ENCODE measurements at places on chromosomes 11 and 22.

DNA sequence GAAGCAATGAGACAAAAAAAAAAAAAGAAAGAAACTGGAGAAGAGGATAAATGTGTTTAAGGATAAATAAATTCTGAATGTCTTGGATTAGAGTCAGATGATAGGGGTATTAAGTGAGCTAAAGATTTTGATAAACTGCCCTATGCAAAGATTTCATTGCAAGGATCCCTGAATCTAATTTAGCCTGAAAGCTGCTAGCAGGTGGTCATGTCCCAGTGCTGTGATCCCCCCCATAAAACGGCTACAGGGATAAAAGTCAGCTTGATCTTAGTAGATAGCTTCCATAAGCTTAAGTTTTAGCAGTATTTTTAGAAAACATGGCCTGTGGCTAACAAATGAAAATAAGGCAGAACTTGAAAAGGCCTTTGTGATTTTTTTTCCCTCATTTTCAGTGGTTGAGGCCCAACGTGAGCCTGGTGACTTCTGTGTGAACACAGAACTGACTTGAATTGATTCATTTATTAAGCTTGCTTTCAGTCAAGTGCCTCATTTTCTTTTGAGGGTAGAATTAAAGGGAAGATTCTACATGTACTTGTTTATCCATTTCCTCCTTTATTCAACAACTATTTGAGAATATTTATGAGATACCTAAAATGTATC lies 44.5 kb downstream of the CD44 start:
- no peak for DNase-seq

- DNase-seq, result no peak
These were observed 57.7 kb upstream of the SORL1-AS1 start for GRCh38 chr11:121510438-121510837.

DNA sequence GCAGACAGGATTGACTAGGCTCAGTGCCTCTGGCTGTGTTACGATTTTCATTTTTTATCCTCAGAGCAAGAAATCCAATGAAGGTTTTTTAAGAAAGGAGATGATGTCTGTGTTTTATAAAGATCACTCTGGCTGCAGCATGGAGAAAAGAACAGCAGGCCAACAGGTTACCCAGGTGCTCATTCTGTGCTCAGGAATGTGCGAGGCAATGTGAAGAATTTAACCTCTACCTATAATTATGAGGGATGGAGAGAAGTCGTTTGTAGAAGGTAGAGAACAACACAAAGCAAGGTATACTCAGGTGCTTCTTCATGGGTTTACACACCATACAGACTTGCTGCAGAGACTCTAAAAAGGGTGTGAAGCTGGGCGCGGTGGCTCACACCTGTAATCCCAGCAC lies 10.0 kb upstream of the RTCB start:
- DNase-seq, result no peak

GRCh38 chr22:31244046-31244942 lies 32.2 kb downstream of the LIMK2 start:
- DNase-seq, result peak; percentile 48

DNA sequence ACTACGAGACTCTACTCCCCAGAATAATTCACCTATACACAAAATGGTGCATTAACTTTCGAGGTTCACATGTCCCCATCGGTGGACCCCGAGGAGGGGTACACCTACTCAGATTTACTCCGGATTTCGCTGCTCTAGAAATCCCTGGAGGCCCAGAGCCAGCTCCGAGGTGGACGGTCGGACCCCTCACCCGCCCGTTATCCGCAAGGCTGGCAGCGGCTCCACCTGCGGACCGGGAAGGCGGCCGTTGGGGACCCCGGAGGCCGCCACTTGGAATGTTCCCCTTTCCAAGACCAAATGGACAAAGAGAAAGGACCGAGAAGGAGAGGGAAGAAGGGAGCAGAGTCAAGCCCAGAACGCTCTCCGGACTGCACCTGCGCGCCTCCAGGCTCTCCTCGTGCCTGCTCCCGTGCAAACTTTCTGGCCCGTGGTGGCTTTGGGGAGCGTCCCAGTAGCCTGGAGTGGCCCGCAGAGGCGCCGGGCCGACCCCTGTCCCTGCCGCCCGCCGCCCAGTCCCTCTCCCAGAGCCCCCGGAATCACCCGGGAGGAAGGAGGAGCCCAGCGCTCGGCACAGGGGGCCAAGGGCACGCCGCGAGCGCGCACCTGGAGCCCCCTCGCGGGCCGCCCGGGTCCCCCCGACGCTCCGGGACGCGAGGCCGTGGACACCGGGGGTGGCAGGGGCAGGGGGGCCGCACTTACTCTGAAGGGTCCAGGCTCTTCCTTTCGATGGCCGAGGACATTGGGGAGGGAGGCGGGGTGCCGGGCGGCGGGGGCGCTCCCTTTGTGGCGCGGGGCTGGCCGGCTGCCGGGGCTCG lies 23.0 kb downstream of the LMO2 start:
- no peak for DNase-seq

DNA sequence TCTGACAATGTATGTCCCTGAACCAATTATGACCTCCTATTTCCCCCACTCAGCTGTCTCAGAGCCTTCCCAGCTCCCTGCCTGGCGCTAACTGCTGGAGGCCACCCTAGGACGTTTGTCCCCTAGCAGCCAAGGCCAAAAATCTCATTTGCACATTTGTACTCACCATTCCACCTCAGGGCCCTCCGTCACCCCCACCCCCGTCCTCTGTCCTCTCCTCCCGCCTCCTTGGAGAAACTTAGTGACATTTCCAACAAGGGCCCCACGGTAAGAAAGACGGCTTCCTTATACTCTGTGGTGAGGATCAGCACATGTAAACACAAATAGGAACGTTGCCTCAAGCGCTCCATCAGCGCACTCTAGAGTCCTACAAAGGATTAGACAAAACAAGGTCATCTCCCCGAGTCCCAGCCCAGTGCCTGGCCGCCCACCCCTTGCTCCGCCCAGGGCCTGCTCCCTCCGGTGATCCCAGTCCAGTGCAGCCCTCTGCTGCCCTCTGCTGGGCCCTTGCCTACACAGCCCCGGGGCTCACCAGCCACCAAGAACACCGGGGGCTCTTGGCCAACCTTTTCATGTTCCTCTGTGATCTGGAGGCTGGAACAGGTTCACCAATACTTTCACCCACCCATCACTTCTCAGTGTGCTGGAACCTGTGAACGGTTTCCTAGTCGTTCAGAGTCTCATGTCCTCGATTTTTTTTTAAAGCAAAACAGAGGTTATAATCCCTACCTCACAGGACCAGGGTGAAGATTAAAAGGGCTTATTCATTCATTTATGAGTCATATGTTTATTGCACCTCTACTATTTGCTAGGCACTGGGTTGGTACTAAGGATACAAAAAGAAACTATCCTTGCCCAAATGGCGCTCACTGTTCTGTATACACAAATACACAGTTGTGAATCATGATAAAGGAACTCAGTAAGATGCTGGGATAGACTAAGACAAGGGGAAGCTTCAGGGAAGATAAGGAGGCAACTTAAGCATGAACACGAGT lies 15.3 kb upstream of the CTR9 start:
- peak; percentile 83 for DNase-seq

GRCh38 chr11:130022799-130023198 lies 20.2 kb upstream of the PRDM10 start:
- DNase-seq, result no peak

DNA sequence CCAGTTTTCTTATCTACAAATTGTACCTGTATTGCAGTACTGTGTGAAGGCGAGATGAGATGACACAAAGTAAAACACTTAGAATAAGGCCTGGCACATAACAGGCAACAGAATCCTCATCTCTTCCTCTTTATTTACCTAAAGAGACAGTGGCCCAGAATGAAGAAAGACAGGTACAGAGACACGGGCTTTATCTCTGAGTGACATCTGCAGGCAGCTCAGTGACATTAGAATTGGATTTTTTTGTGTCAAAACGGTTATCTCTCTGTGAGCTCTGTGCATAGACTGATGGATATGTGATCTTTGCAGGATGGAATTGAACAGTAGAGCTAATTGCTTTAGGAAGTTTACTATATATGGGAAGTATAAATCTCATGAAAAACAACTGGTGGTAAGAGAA lies 36.2 kb upstream of the TRPC6 start:
- DNase-seq, result no peak

DNA sequence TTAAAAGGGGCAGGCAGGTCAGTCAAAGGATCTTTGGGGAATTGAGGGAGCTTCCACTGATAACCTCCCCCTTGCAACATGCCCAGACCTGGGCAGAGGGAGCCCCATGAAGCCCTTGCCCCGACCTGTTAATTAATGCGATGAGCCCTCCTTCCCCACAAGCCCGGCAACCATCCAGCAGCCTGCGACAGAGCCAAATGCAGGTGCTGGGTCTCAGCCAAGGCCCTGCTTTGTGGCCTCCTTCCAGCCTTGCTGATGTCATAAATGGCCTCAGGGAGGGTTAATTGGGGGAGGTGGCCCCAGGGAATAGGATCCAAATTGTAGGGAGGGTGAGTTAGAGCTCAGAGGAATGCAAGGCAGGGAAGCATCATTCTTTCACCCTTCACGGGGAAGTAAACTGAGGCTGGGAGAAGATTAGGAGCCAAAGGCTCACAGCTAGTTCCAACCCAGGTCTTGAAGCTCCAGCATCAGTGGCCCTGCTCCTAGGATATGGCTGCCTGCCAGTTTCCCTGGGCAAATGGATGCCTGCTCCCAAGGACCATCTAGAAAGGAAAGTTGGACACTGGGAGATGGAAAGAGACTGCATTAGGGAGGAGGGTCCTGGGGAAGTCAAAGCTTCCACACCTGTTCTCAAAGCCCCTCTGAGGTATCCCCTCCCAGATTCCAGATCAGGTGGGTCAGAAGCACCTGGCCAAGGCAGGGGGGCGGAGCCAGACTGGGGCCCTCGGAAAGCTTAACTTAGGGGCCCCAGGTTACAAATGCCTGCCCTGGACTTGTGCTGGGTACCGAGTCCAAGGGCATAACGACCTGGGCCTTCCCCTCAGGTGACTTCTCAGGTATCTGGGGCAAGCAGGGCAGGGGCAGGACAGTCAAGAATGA lies 34.1 kb downstream of the LMO1 start:
- no peak for DNase-seq

- DNase-seq, result no peak
These were observed 1.9 kb downstream of the TIGD3 start for GRCh38 chr11:65356394-65356972.

DNA sequence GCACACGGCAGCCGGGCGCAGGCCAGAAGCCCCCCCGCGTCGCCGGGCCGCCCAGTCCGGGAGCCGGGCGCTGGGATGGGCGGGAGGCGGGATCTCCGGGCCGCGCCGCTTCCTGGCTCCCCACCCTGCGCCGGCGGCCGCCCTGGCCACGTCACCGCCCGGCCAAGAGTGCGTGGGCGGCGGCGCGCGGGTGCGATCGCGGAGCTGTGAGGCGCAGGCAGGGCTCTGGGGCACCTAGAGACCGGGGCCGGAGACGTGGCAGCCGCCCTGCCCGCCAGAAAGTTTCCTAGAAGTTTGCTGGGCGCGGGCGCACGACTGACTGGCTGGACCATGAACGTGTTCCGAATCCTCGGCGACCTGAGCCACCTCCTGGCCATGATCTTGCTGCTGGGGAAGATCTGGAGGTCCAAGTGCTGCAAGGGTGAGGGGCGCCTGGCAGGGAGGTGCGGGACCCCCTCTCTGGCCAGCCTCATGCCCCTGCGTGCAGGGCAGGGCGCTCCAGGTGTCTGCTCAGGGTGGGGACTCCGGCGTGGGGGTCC lies at the start of gene KDELR3:
KDELR3 (plus strand) TSS at position 193 of the 539 bp plus-strand sequence; CDS start at position 331, 138 bp downstream.
- DNase-seq, result no peak

DNA sequence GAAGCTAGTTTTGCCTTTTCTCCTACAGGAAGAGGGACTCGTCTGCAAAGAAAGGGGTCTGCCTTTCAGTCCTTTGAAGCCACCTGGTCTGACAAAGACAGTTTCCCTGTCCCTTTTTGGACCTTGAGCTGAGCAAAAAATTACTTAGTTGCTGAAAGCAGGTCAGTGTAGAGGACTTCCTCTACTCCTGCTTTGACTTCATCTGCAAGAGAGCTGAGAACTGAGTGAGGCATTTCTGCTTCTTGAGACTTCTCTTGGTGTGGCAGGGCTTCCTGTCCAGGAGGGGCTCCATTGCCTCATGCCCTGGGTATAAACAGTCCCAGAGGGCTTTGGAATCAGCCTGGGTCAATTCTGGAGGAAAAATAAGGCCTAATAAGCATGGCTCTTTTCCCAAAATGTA lies 73.1 kb downstream of the ZNRF3 start:
- DNase-seq, result no peak

DNA sequence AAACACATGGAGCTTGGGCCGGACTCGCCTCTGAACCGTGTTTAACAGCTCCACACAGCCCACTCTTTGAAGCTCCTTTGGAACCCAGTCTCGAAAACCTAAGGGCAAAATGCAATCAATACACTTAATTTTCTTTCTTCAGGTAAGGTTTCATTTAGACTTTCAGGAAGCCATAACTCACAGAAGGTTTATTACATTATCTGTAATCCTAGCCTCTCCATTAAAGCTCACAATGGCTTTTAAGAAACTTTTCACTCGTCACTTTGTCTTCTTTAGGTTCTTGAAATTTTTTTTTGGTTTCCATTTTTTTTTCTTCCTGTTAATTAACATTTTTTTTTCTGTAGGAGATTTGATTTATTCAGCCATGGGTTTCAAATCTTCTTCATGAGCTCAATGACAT lies 91.3 kb downstream of the ARL14EP start:
- DNase-seq, result no peak

GRCh38 chr11:94125407-94126115 lies 3.1 kb upstream of the PANX1 start:
- DNase-seq, result no peak

- no peak for DNase-seq
These were observed 98.5 kb downstream of the CYP2R1 start for GRCh38 chr11:14793546-14793945.

GRCh38 chr11:11844272-11844671 lies 2.5 kb downstream of the USP47 start:
- DNase-seq, result no peak

- DNase-seq, result no peak
These were observed 761 bp downstream of the HMBS start for GRCh38 chr11:119085437-119085847.

DNA sequence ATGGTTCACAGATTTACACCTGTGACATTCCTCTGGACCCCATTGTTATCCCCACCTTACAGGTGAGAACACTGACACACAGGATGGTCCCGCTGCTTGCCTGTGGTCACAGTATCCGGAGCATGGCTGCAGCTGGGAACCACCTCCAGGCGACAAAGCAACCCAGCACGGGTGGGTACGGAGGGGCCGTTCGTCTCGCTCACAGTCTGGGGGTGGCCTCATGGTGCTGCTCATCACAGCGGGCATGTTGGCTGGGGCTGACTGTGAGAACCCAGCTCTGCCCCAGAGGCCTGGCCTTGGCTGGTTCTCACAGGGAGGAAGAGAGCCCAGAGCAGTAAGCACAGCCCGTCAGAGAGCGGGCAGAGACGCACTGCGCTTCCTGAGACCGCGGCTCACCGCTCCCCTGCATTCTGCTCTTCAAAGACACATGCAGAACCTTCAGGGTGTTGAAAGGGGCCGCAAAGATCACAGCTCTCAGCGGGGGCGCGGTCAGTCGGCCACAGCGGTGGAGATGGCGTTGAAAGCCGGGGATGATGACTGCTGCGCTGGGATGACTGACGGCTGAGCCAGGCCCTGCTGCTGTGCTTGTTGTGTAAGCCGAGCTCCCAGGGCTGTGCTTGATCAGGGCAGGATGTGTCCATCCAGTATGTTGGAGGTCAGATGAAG lies 423.0 kb downstream of the BRD1 start:
- no peak for DNase-seq

GRCh38 chr11:5639953-5640352 lies 15.2 kb downstream of the TRIM34 start:
- DNase-seq, result no peak

GRCh38 chr11:128298271-128298670 lies 289.1 kb downstream of the ETS1 start:
- DNase-seq, result no peak

GRCh38 chr11:58574881-58575280 lies 775 bp downstream of the LPXN start:
- peak; percentile 32 for DNase-seq

All from GM04503 (cell line).